NCI-H2081 treated with DMSO at 0.1 percent for 48 hours (cell line): ENCODE measurements at places on chromosomes 1 and 21.

DNA sequence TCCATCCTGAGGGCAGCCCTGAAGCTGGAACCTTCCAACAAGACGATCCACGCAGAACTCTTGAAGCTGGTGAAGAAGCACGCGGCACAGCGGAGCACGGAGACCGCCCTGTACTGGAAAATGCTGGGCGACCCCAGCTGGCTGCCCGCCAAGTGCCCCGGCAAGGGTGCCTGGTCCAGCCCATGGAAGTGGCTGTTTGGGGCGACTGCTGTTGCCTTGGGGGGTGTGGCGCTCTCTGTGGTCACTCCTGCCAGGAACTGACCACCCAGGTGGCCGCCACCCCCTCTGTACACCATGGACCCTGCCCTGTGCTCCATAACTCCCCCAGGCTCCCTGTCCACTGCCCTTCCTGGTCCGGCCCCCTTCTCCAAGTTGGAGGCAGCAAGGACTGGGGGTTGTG, 90.8 kb downstream of the PPP1R12B start:
- no peak for DNase-seq

GRCh38 chr21:35438643-35439404, 389.7 kb upstream of the RUNX1 start:
- DNase-seq, result no peak

DNA sequence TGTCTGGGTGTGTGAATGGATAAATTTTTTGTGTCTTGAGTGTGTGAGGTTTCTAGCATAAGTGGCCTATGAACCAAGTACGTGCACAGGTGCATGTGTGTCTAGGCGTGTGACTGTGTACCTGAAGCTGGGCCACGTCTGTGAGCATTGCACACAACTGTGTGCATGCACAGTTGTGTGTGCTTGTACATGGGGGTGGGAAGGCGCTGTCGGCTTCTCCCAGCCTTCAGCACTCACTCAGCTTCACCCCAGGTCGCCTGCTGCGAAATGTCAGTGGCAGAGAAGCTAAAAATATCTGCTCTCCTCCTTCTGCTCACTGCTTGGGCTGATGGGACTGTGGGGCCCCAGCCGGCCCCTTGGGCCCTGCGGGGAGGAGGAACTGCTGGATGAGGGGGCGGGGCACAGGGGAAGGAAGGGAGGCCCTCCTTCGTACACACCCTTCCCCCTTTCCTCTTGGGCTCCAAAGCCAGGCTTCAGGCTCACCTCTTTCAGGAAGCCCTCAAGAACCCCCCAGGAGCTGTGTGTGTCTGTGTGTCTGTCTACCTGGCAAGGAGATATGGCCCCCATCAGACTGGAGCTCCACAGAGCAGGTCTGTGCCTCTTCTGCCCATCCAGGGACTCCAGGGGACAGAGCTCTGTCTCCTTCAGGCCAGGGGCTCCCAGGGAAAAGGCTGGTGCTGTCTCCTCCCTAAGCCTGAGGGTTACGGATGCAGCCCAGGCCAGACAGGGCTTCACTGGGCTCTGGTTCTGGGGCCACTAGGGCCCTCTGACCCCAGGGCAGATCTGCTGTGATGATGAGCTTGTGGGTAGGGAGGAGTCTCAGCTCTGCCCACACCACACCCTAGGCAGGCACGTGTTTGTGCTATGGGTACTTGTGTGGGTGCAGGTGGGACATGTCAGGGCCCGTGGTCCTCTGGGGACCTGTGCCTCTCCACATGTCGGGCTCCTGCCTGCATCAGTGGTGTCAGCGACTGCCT, 35.6 kb upstream of the WASF2 start:
- no peak for DNase-seq

DNA sequence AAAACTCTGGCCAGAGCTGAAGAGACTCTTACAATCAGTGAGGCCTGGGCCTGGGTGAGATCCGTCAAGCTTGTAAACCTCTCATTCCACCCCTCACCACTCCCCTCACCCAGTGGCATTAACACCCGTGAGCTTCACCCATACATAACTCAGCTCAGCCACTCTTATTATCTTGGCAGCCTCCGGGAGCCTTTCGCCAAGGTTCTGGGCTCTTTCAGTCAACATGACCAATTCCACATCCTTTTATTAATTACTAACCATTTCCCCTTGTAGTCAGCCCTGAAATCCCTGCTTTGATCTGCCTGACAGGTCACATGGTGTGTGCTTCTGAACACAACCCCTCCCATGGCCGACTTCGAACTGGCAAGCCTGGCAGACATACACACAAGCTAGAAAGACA, 134.8 kb downstream of the SETD4 start:
- no peak for DNase-seq

- DNase-seq, result no peak
Measured at GRCh38 chr1:34754964-34755637, at the start of gene GJB5. Gene GJB5, plus strand, starts transcription at chr1:34755047. Its CDS starts 2,284 bp downstream, at chr1:34757331.

- no peak for DNase-seq
Measured at GRCh38 chr21:15809065-15809464, 79.3 kb downstream of the USP25 start.

- DNase-seq, result no peak
Measured at GRCh38 chr1:87230501-87230900, 98.2 kb upstream of the LMO4 start.
